Activated CD4-positive, alpha-beta T cell treated with anti-CD3 and anti-CD28 coated beads, Interleukin-2, amount 10 ng/mL, durations not matched to agents 7 days and 5 days (primary cell): ENCODE measurements at places on chromosomes 7 and 10.

DNA sequence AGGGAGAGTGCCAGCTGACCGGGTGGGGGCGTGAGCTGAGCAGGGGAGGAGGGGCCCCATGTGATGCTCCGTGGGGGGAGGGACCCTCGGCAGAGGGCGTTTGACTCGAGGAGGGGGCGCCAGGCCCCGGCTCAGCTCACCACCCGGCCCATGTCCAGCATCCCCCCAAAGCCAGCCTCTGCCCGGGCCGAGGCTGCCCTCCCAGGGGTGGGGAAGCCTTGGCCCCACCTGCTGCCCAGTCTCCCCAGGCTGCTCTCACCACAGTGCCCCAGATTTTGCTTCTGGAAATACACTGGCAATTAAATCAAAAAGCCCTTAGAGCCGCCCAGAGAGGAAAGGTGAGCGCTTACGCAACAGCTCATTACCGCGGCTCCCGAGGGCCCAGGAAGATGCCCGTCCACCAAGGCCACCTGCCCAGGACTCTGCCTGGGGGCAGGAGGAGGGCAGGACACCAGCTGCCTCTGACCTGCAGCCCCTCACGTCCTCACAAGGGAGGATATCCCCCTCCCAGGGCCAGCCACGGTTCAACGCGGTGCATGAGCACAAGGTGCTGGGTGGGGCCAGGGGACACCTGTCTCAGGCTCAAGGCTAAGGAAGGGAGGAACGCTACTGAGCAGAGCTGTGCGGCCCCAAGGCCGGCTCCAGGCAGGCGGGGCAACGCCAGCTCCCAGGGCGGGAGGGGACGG, 70.0 kb upstream of the INPP5A start:
- no peak for DNase-seq

DNA sequence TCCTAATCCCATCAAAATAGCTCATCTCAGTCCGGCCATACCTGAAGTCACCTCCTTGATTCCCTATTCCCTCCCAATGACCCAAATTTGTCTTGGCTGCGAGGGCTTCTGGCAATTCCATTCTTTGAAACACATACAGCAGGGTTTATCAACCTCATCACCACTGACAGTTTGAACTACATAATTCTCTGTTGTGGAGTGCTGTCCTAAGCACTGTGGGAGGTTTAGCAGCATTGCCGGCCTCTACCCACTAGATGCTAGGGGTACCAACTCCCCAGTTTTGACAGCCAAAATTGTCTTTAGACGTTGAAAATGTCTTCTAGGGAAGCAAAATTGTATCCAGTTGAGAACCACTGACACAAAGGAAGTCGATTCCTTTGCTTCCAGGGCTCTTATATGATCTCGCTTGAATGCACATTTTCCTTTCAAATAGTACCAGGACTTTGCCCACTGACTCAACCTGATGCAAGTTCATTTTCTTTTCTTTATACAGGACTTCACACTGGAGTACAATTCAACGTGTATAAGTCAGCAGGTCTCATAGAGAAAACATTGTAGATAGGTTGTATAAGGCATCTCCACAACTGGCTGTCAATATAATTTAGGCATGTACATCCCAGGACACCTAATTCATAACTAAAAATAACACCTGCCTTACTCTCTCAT, 133.3 kb downstream of the STRA8 start:
- DNase-seq = no peak

GRCh38 chr10:93548376-93549071, 17.9 kb upstream of the FFAR4 start:
- DNase-seq = no peak

- no peak for DNase-seq
Measured at GRCh38 chr7:50220273-50220672, 84.2 kb upstream of the IKZF1 start.

GRCh38 chr7:51121931-51122425, 194.6 kb downstream of the COBL start:
- DNase-seq = no peak

- DNase-seq = no peak
Measured at GRCh38 chr10:51321980-51322379, 247.7 kb downstream of the PRKG1 start.

GRCh38 chr10:45581216-45581549, 91.4 kb downstream of the ZFAND4 start:
- no peak for DNase-seq

GRCh38 chr7:824081-824480, 8.2 kb upstream of the SUN1 start:
- DNase-seq = no peak

GRCh38 chr7:11430841-11431240, 401.2 kb downstream of the THSD7A start:
- no peak for DNase-seq
